ENCODE measurements at places on chromosomes 12 and 14. TPM values are rescaled to one million over a fixed set of nuclear protein-coding genes. Genes with fewer than 3 reads are reported as not detected.
A peak's percentile ranks its signal among the peaks of the same experiment; 100 is the strongest.

SRP54 gene
- 58.0 TPM for total RNA-seq

KLRC1 gene
- total RNA-seq: not detected

PMCH gene
- total RNA-seq: not detected

KRT82 gene
- not detected for total RNA-seq

DNA sequence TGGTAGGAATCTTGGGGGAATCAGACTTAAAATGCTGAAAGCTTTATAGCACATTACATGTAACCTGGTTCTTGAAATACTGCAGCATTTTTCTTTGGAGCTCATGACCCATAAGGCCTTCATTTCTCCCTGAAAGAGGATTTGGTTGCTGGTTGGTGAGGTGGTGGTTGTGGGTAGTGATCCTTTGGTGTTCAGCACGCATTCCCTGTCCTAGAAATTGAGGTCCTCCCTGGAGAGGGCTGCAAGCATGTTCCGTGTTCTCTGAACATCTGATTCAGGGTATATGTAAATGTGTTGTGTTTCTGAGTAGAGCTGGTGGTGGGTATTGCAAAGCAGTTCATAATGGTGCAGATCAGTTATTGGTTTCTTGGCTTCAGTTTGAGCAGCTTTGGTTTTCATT lies 2.0 kb downstream of the SCN8A start:
- H3K27me3 ChIP-seq: peaks cover 69% of the 10 kb centered on the region
- H3K36me3 ChIP-seq: no peaks in the 10 kb centered on the region
- H3K4me3 ChIP-seq: no peak overlapping the region
- no peak for DNase-seq

DNA sequence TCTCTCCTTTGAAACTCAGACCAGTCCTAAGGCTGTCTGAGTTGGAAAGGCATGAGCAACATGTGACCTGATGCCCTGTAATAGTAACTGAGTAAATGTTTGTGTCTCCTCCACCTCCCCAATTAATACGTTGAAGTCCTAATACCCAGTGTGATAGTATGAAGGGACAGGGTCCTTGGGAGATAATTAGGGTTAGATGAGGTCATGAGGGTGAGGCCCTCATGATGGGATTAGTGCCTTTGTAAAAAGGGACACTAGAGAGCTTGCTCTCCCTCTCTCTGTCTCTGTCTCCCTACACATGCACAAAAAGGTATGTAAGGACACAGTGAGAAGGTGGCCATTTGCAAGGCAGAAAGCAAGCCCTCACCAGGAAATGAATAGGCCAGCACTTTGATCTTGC lies 18.1 kb upstream of the KIF21A start:
- H3K27ac ChIP-seq: no peak overlapping the region
- no peaks in the 10 kb centered on the region for H3K4me1 ChIP-seq
- no peaks in the 10 kb centered on the region for H3K27me3 ChIP-seq

DNA sequence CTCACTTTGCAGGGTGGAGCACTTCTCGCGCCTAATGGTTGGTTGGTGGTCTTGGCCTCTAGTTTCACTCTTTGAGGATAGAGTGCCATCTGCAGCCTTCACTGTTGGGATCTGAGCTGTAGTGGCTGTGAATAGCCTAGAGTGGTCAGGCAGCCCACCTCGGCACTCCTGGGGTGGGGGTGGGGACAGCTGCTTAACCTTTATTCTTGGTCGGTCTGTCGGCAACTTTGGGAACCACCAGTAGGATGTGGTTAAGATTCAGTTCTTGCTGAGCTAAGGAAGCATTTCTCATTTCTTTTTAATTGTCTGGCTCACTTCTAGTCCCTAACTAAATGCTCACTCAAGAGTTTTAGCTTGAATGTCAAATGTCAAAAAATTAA lies 21.1 kb downstream of the TMBIM6 start:
- peaks cover 52% of the 10 kb centered on the region for H3K4me1 ChIP-seq
- no peaks in the 10 kb centered on the region for H3K27me3 ChIP-seq
- peak; percentile 22 for DNase-seq
- H3K27ac ChIP-seq: peak overlapping the region; percentile 83

DNA sequence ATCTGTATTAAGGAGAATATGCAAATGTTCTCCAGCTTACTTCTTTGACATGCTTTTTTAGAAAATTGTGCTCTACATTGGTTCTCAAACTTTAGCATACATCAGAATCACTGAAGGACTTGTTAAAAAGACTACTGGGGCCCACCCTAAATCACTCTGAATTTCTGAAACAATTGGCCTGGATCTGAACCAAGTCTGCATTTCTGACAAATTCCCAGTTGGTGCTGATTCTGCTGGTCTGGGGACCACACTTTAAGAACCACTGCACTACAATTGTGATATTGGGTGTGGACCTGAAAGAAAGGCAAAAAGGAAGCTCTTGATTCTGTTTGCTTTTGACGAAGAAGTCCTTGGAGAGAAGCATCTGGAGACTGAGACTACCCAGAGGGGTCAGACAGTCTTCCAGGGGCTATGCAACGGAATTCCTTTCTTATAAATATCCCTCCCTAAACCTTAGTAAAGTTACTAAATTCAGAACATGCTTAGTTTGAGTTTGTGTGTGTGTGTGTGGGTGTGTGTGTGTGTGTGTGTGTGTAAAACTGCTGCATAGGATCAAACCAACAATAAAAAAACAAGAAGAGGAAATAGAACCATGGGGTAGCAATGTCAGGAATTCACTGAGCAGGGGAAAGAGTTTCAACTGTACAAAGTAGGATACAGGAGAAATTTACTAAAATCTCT lies 36.8 kb downstream of the EAPP start:
- H3K36me3 ChIP-seq: no peaks in the 10 kb centered on the region
- H3K4me1 ChIP-seq: no peaks in the 10 kb centered on the region
- no peaks in the 10 kb centered on the region for H3K27me3 ChIP-seq
- H3K27ac ChIP-seq: no peak overlapping the region
- H3K4me3 ChIP-seq: no peak overlapping the region

DNA sequence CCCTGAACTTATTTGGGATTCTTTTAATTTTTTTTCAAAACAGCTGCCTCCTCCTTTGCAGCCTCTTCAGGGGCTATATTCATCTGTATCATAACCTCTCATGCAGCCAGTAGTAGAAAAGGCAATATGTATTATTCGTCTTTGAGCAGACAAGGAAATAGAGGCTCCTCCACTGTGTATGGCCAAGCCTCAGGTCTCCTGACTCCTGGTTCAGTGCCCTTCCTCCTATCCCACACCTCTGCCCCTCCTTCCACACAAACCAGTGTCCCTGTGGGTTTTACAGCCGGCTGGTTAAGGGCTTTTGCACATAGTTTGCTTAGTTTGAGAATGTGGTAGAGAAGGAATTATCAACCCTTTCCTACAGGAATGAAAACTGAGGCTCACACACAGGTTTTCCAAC lies 8.8 kb upstream of the ACVRL1 start:
- no peak overlapping the region for H3K4me3 ChIP-seq
- no peaks in the 10 kb centered on the region for H3K4me1 ChIP-seq
- H3K27me3 ChIP-seq: peaks cover 2% of the 10 kb centered on the region
- H3K36me3 ChIP-seq: no peaks in the 10 kb centered on the region
- peak overlapping the region; percentile 36 for H3K27ac ChIP-seq

DNA sequence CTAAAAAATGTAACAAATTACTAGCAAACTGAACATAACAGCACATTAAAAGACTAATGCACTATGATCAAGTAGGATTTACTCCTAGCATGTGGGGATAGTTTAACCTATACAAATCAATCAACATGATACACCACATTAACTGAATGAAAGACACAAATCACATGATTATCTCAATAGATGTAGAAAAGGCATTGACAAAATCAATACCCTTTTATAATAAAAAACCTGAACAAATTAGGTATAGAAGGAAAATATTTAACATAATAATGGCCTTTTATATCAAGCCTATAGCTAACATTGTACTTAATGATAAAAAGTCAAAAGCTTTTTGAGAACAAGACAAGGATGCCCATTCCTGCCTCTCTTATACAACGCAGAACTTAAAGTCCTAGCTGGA lies 540.0 kb downstream of the RERGL start:
- no peaks in the 10 kb centered on the region for H3K27me3 ChIP-seq
- no peak overlapping the region for H3K4me3 ChIP-seq
- H3K4me1 ChIP-seq: no peaks in the 10 kb centered on the region
- H3K36me3 ChIP-seq: no peaks in the 10 kb centered on the region

DNA sequence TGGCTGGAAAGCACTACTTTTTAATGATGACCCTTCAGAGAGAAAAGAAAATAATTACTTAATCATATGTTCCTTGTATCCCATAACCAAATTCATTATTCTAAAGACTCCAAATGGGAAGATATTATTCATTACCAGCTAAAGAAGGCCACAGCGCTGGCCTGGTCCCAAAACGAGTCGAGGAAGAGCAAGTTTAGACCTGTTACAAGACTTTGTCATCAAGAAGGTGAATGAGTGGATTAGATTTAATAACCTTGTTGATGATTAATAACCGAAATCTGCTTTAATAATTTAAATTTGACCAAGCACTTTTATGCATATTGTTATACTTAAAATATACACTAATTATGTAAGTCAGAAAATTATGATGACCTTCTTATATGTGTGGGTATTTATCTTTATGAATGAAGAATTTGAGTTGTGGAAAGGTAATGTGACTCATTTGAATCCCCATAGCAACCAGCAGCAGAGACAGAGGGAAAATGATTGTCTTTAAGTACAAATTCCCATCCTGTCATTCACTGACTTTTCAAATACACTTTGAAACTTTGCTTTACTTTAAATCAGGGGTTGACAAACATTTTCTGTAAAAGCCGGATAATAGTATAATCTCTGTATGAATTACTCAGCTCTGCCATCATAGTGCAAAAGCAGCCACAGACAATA lies 200.3 kb upstream of the NPAS3 start:
- H3K36me3 ChIP-seq: no peaks in the 10 kb centered on the region
- H3K27me3 ChIP-seq: no peaks in the 10 kb centered on the region
- no peak overlapping the region for H3K4me3 ChIP-seq
- H3K4me1 ChIP-seq: no peaks in the 10 kb centered on the region

DNA sequence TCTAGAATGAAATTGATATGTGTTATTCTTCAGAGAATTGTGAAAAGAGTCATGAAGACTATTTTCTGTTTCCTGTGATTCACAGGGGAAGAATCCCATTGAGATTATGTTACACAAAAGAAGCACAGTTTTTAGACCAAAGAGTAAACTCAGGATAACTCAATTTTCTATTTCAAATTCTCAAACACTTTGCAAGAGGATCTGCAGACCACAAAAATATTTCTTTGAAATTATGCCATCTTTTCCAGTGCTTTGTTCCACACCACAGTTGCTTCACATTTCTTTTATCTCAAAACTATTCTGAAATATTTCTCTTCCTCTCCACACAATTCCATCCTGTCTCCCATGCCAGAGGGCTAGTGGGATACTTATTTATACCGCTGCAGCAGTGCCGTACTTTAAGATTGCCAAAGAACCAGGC lies 188.9 kb upstream of the FOXG1 start:
- no peaks in the 10 kb centered on the region for H3K36me3 ChIP-seq
- H3K4me1 ChIP-seq: no peaks in the 10 kb centered on the region

GRCh38 chr14:34982421-34983147 lies at the start of gene SRP54:
Gene SRP54, plus strand, starts transcription at chr14:34982992. Its CDS starts 13,718 bp downstream, at chr14:34996710.
- H3K27me3 ChIP-seq: no peaks in the 10 kb centered on the region
- peaks cover 16% of the 10 kb centered on the region for H3K4me1 ChIP-seq
- DNase-seq: peak; percentile 100
- no peak within 1 kb of the TSS for H3K27ac ChIP-seq
- H3K4me3 ChIP-seq: no peak within 1 kb of the TSS

- H3K4me3 ChIP-seq: no peak overlapping the region
- H3K36me3 ChIP-seq: peaks cover 3% of the 10 kb centered on the region
- H3K4me1 ChIP-seq: peaks cover 26% of the 10 kb centered on the region
- H3K27ac ChIP-seq: no peak overlapping the region
- no peak for DNase-seq
These were observed 27.0 kb upstream of the HIF1A start for GRCh38 chr14:61668282-61668681.

DNA sequence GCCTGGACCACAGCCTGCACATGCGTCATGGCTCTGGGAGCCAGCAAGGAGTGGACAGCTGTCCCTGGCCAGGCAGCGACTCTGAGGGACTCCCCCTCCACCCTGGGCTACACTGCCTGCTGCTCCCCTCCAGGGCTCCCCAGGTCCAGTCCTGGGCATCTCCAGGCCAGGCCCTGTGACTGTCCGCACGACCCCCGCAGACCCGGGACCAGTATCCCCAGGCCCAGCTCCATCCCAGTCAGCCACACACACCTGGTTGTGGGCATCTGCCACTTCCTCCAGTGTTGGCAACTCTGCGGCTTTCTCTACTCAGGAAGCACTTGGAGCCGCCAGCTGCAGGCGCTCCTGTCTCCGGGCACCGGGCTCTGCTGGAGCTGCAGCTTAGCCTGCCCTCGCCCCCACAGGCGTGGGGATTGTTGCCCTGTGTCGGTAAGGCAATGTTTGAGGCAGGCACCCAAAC lies 2.4 kb downstream of the ULK1 start:
- no peaks in the 10 kb centered on the region for H3K36me3 ChIP-seq
- no peaks in the 10 kb centered on the region for H3K27me3 ChIP-seq
- DNase-seq: no peak

DNA sequence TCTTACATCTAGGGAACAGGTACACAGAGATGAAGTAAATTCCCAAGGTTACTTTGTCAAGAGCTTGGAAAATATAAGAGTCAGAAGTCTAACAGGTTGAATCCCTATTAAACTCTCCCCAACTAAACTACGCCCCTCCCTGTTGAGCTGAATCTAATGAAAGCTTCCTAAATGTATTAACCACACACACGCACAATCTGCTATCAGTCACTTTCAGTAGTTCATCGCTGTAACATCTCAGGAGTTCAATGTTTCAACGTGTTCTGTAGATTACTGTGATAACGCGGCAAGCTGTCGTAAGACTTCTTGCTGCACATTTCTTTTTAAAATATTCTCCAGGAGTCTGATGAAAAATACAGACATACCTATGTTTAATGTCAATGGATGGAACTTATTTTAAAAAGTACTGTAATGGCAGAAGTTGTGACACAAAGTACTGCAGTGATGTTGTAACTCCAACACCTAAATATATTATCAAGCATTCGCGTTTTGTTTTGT lies 612 bp upstream of the SLC25A3 start:
- peak overlapping the region; percentile 84 for H3K4me3 ChIP-seq
- DNase-seq: peak; percentile 12
- peak overlapping the region; percentile 96 for H3K27ac ChIP-seq
- peaks cover 33% of the 10 kb centered on the region for H3K36me3 ChIP-seq
- no peaks in the 10 kb centered on the region for H3K27me3 ChIP-seq
- H3K4me1 ChIP-seq: peaks cover 33% of the 10 kb centered on the region

- H3K4me1 ChIP-seq: no peaks in the 10 kb centered on the region
- no peaks in the 10 kb centered on the region for H3K36me3 ChIP-seq
- H3K27ac ChIP-seq: no peak overlapping the region
- no peaks in the 10 kb centered on the region for H3K27me3 ChIP-seq
- no peak overlapping the region for H3K4me3 ChIP-seq
These were observed 37.6 kb downstream of the MUCL1 start for GRCh38 chr12:54891717-54892478.

DNA sequence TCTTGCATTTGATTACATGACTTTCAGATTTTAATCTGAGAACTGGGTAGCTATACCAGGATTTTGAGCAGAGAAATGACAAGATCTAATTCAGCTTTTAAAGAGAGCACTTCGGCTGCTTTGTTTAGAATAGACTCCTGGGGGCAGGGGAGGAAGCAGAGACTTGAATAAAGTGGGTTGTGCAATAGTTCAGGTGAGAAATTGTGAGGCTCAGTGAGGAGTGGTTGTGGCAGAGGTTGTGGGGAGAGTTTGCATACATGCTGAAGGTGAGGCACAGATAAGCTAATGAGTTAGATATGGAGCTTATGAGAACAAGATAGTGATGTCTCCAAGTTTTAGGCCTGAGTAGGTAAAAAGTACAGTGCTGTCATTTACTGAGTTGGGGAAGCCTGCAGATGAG lies 281.4 kb downstream of the FLRT2 start:
- no peak for DNase-seq
- no peak overlapping the region for H3K27ac ChIP-seq
- peaks cover 8% of the 10 kb centered on the region for H3K4me1 ChIP-seq
- H3K27me3 ChIP-seq: peaks cover 2% of the 10 kb centered on the region
- H3K4me3 ChIP-seq: no peak overlapping the region
- H3K36me3 ChIP-seq: no peaks in the 10 kb centered on the region

Measured in activated CD4-positive, alpha-beta T cell treated with anti-CD3 and anti-CD28 coated beads, Interleukin-2, amount 10 ng/mL, durations not matched to agents 7 days and 5 days (primary cell).